SJSA1 (cell line): ENCODE measurements at places on chromosomes 16 and 17. TPM values are rescaled to one million over a fixed set of nuclear protein-coding genes. Genes with fewer than 3 reads are reported as not detected.

Gene METTL23
- 52.3 and 59.4 TPM in 2 replicates for total RNA-seq

Gene SMURF2
- total RNA-seq, result 57.3 and 101 TPM in 2 replicates

Gene SLFN14
- total RNA-seq, result not detected in 2 replicates

Gene HEXIM1
- total RNA-seq, result 7.2 and 7.3 TPM in 2 replicates

Gene HCRT
- not detected in 2 replicates for total RNA-seq

Gene DHRS7C
- not detected in 2 replicates for total RNA-seq

- no peak for DNase-seq
These were observed 12.9 kb downstream of the ZNF750 start for GRCh38 chr17:82826956-82827355.

- DNase-seq, result no peak
These were observed 3.5 kb downstream of the SMTNL2 start for GRCh38 chr17:4587803-4588202.

GRCh38 chr16:75043175-75043895, 44.5 kb downstream of the ZNRF1 start:
- DNase-seq, result no peak

GRCh38 chr17:58301504-58302150, 20.9 kb upstream of the MPO start:
- peak; percentile 41 for DNase-seq

- no peak for DNase-seq
These were observed 8.6 kb upstream of the CCL2 start for GRCh38 chr17:34246446-34246845.

GRCh38 chr16:563072-563644, 3.0 kb downstream of the PRR35 start:
- DNase-seq, result no peak

DNA sequence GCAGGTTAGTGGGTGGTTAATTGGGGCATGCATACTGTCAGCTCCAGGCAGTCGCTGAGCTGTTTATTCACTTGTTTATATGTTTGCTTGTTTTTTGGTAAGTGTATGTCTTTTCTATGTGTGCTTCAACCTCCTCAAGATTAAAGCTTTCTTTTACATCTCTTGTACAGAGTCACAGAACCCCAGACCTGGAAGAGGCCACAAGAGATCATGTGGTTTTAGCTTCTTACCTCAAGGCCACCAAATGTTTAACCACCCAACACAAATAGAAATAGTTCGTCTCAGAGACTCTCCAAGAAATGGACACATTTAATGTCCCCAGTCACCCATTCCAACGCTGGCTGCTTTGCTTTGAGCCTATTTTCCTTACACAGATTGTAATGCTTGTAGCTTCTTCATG, 11.8 kb upstream of the TMEM98 start:
- no peak for DNase-seq

DNA sequence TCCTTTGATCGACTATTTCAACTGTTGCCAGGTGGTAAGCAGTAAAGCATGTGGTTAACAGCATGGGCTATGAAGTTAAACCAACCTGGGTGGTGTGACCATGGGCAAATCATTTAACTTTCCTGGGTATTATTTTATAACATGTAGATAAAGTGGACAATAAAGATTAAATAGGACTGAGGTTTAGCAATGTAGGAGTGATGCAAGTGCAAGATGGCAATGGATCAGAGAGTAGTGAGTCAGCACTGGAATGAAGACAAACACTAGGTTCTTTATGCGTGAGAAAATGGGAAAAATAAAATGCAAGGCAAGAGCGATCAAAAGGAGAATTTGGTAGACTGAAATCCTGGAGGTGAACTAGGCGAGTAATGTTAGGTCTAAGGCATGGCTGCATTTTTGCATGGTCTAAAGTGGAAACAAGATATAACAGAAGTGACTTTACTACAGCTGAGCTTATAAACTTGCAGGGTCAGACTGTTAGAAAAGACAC, 222.4 kb upstream of the AXIN2 start:
- DNase-seq, result no peak

DNA sequence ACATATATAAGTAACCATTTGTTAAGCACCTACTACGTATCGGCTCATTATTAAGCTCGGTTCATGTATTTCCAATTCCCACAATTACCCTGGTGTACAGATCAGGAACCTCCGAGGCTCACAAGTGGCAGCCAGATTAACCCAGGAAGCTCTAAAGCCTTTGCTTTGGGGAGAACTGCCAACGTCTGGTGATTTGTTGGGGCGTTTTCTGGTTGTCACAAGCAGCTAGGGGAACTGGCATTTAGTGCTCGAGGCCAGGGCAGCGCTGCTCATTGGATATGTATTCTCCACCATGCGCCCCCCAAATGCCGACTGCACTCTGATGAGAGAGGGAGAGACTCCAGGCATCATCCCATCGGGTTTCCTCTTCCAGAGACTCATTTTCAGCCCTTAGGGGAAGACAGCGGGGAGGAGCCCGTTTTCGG, 541 bp downstream of the ZNF18 start:
- DNase-seq, result no peak

DNA sequence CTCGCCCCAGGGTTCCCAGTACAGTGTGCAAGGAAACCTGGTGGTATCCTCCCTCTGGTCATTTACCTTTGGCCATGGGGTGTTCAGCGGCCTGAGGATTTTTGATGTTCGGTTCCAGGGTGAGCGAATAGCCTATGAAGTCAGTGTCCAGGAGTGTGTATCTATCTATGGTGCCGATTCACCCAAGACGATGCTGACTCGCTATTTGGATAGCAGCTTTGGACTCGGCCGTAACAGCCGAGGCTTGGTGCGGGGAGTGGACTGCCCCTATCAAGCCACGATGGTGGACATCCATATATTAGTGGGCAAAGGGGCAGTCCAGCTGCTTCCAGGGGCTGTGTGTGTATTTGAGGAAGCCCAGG, 1.2 kb downstream of the AOC2 start:
- DNase-seq, result no peak

DNA sequence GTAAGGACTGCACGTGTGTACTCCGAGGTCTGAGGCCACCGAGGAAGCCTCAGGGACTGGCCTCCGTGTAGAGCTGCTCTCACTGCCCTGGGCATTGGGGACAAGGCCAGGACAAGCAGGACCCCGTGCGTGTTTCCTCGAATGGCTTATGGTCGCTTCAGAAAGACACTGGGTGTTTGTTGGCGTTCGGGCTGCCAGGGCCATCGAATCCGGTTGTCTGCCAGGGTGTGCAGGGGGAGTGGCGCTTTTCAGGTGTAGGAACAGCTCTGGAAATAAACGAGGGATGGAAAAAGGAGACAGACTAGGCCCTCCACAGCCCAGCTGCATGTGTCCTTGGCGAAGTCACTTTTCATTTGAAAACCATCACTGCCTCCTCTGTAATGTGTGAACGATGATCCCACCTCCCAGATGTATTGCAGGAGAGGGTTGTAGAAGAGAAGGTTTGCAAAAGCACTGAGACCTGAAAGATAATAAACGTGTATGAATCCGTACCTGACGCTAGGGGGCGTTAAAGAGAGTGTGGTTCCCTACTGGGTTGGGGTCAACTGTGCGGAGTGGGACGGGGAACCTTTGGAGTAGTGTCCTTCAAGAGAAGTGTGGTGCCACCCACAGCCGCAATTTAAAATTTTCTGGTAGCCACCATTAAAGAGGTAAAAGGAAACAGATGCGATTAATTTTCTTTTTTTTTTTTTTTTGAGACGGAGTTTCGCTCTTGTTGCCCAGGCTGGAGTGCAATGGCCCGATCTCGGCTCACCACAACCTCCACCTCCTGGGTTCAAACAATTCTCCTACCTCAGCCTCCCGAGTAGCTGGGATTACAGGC, 2.1 kb upstream of the ZSCAN10 start:
- DNase-seq, result no peak

GRCh38 chr17:83103200-83103942, 24.0 kb downstream of the METRNL start:
- no peak for DNase-seq
